ENCODE measurements at places on chromosomes 6 and 20.

GRCh38 chr20:51412333-51412871 lies 130.1 kb downstream of the NFATC2 start:
- no peak for DNase-seq

DNA sequence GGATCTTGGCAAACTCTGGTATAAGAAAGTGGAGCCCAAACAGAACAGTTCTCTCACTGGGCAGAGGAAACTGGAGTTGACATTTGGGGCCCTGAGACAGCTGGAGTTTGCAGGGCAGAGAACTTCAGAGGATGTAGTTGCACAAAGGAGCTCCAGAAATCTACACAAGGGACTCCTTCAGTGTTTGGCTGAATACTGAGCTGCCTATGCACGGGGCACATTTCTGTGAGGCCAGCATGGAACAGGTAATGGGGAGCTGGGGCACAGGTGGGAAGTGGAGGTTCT lies 169.3 kb downstream of the ANKRD60 start:
- DNase-seq = no peak

DNA sequence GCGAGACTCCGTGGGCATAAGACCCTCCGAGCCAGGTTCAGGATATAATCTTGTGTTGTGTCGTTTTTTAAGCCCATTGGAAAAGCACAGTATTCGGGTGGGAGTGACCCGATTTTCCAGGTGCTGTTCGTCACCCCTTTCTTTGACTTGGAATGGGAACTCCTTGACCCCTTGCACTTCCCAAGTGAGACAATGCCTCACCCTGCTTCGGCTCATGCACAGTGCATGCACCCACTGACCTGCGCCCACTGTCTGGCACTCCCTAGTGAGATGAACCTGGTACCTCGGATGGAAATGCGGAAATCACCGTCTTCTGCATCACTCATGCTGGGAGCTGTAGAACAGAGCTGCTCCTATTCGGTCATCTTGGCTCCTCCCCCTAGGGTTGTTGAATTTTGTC lies 307.7 kb upstream of the DEFB115 start:
- peak; percentile 28 for DNase-seq

GRCh38 chr6:159692303-159693127 lies 526 bp downstream of the SOD2 start:
- no peak for DNase-seq

- no peak for DNase-seq
Measured at GRCh38 chr6:87281426-87281825, 41.0 kb upstream of the SMIM8 start.

- no peak for DNase-seq
Measured at GRCh38 chr20:63536997-63537524, at the start of gene PTK6. Gene PTK6, minus strand, starts transcription at chr20:63537376. Its CDS starts 62 bp downstream, at chr20:63537314.

DNA sequence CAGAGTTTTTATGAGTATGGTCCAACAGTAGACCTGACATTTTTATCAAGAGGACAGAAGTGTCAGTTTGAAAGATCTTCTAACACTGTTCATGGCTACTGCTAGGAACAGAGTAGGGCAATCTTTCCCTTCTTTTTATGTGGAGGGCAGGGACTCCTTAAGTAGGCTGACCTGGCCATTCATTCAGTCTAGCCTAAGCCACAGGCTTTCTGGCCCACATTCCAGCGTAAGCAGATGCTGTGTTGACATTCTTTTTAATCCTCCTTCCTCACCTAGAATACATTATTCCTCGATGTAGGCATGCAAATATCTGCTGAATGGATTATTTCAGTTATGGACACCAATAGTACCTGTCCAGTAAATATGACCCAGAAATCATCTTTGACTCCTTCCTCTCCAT lies 188.3 kb downstream of the ATXN1 start:
- DNase-seq = no peak

GRCh38 chr6:30160008-30160784 lies 815 bp downstream of the TRIM10 start:
- DNase-seq = no peak

- no peak for DNase-seq
Measured at GRCh38 chr6:53199156-53199555, 50.5 kb upstream of the GCM1 start.

DNA sequence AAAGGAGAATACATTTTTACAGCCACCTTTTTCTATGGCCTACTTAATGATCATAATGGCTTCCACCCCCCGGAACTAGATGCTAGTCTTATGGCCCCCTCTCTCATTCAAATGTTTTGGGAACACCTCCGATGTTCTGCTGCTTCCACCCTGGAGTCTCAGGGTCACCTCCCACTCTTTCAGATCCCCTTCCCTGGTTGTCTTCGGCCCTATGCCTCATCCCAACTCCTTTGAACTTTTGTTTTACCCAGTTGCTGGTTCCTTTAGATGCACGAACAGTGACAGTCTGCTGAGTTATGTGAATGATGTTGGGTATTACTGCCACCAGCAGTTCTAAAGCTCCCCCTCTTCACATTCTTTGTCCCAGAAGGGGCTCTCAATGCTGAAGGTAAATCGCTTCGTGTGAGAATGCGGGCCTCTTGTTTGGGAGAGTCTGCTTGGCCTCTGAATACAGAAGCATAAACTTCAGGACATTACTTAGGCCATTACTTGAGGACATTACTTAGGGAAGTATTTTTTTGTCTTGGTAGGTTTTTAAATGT lies 309.1 kb downstream of the SOX4 start:
- no peak for DNase-seq

GRCh38 chr20:46350201-46350985 lies 42.1 kb upstream of the CDH22 start:
- DNase-seq = no peak

GRCh38 chr6:170124150-170124549 lies 166.7 kb downstream of the DLL1 start:
- DNase-seq = no peak

DNA sequence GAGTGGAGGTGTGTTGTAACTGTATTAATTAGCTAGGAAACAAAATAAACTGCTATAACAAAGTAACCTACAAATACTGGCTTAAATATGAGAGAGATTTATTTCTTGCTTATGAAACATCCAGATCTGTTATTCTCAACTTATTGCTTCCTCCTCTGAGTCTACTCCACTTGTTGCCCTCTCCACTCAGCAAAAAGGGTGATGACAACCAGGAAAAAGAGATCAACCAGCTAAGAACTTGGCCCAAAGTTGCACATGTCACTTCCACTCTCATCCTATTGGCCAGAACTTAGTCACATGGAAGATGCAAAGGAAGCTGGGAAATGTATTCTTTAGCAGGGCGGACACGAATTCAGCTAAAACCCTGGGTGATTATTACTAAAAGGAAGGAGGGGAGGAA lies 5.2 kb upstream of the TP53RK start:
- DNase-seq = no peak

DNA sequence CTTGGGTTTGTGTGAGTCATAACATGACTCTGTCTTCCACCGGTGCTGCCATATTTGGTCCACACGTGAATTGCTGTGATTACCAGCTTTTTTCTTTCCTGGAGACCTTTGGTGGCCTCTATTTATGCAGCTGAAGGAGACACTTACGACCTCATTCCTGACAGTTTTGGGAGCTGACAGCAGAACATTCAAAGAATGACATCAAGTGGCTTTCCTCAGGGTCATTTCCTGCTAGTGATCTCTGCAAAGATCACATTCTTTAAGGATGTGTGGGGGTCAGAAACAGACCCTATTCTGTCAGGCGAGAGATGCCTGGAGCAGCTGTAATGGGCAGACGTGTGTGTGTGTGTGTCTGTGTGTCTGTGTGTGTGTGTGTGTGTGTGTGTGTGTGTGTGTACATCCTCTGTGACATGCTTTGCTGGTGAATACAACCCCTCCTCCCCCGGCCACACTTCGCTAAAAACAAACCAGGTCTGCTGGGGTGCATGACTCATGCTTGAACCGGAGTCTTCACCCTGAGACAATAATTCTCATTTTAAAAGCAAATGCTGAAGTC lies 115.6 kb downstream of the TMEM170B start:
- no peak for DNase-seq

DNA sequence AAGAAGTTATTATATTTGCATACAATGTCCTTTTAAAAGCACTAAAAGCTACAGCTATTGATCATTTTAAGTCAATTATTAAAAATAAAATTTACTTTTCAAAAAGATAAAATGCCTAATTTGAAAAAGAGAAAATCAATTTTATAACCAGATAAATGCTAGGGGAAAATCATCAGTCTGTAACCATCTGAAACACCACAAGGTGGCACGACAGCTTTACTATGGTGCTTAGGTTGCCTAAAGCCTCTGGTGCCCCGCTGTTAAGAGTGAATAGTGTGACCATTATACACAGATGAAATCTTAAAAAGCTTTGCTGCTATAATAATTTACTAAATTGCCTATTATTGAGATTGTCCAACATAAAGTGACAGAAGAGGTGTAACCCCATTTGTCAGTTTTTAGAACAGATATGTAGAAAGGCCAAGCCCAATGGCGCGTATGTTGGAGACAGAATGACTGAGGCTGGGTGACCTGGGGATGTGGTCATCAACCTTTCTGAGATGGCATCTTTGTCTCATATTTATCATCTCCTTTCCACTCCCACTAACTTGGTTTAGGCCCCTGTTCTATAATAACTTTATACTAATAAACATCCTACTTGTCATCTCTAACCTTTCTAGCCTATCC lies 100.8 kb downstream of the MOXD1 start:
- DNase-seq = no peak

GRCh38 chr20:63087872-63088680 lies 81.3 kb upstream of the BHLHE23 start:
- DNase-seq = peak; percentile 89

DNA sequence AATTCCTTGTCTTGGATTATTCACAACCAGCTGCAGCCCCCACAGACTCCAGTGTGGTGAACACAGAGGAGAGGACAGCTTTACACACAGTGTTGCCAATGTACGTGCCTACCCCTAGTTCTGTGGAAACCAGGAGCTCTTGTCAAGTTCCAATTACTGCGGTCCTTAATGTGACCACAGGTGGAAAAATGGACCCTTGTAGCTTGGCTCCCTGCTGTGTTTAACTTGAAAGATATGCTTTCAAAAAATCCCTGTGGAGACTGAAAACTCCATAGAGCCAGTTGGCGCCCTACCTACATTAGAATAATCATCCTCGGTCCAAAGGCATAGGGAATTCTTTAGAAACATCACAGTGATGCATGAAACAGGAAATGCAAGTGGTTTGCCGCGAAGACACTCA lies 118.3 kb upstream of the SLC22A23 start:
- DNase-seq = no peak

DNA sequence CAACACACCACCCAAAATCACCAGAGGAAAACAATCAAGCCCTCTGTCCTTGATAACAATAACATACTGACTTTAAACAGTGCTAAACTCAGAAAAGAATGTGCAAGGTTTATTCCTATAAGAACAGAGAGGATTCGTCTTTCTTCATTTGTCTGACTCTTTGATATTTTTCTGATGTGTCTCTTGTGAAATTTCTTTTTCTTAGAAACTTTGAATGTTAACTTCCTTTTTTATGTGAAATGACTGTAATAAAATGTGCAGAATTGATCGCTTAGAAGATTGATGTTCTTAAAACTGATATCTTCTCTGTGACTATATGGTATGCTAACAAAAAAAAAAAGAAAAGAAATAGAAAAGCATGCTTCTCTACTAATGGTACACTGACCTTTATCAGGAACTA lies 947.4 kb upstream of the CITED2 start:
- DNase-seq = no peak

GRCh38 chr6:37168163-37168758 lies 1.7 kb upstream of the PIM1 start:
- no peak for DNase-seq

DNA sequence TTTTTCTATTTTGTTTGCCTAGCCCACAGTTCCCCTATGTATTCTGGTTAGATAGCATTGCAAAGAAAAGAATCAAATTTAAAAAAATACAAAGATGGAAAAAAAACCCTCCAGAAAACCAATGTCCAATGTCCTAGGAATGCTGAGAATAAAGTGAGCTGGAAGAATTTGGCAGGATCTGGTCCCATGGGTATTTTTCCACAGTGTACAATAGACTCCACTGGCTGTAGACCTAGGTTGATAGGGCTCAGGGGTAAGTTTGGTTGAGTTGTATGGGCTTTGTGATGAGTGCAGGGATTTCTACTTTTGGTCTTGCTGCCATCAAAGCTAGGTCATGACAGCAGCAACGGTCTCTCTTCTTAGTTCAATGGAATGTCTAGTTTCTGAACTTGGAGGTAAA lies 41.5 kb downstream of the SLC22A2 start:
- DNase-seq = no peak

GRCh38 chr6:1621070-1621701 lies 11.5 kb downstream of the FOXC1 start:
- DNase-seq = no peak

GRCh38 chr20:10063482-10063881 lies 28.7 kb downstream of the ANKEF1 start:
- DNase-seq = no peak

- DNase-seq = no peak
Measured at GRCh38 chr6:22826961-22827360, 257.6 kb downstream of the HDGFL1 start.

DNA sequence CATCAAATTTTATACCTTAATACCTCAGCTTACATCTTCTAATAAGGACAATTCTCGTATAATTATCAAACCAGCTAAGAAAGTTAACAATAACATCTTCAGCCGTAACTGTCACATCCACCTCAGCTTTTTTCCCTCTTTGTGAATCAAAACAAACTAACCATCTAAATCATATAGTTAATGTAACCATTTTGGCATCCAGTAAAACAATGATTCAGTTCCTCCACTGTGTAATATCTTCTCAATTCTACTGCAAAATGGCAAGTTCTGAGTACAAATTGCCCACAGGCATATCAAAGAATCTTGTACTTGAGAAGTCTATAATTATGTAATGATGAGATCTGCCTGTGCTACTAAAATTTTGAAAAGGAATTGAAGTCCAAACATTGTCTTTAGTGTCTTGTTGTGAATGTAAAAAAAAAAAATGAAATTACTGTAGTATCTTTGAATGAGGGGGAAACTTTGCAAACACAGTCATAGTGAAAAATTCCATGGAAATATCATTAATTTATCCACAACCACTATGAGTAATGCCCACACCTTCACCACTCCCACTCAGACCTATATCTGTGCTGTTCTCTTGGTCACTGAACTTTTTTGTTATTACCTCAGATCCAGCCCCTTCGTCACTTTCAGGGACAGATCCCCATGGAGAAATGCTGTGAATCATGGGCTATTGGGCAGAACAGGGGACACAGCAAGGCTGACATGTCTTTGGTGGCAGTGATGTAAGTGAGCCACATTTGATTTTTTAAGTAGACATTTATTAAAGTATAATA lies 178.6 kb upstream of the RAB32 start:
- DNase-seq = no peak

Data from chondrocyte (in vitro differentiated cells).